ENCODE measurements at places on chromosomes 2 and 18.

DNA sequence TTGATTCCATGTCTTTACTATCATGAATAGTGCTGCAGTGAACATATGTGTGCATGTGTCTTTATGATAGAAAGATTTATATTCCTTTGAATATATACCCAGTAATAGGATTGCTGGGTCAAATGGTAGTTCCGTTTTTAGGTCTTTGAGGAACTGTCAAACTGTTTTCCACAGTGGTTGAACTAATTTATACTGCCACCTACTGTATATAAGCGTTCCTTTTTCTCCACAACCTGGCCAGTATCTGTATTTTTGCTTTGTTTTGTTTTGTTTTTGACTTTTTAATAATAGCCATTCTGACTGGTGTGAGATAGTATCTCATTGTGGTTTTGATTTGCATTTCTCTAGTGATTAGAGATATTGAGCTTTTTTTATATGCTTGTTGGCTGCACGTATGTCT lies 641.6 kb downstream of the SUCLG1 start:
- no peak for DNase-seq

GRCh38 chr2:44267796-44268648 lies 7.3 kb upstream of the SLC3A1 start:
- DNase-seq, result no peak

DNA sequence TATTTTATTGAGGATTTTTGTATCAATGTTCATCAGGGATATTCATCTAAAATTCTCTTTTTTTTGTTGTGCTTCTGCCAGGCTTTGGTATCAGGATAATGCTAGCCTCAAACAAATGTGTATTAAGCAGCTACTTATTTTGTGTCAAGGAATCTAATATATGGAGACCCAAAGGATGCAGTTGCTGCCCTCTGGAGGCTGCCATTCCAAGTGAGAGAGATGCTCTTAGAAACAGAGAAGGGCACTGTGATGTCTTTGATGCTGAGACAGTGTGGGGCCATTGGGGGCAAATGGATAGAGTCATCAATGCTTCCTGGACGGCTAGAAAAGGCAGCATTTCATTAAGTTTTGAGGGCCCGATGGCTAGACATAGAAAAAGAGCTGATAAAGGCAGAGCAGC lies 292.6 kb downstream of the SETBP1 start:
- no peak for DNase-seq

DNA sequence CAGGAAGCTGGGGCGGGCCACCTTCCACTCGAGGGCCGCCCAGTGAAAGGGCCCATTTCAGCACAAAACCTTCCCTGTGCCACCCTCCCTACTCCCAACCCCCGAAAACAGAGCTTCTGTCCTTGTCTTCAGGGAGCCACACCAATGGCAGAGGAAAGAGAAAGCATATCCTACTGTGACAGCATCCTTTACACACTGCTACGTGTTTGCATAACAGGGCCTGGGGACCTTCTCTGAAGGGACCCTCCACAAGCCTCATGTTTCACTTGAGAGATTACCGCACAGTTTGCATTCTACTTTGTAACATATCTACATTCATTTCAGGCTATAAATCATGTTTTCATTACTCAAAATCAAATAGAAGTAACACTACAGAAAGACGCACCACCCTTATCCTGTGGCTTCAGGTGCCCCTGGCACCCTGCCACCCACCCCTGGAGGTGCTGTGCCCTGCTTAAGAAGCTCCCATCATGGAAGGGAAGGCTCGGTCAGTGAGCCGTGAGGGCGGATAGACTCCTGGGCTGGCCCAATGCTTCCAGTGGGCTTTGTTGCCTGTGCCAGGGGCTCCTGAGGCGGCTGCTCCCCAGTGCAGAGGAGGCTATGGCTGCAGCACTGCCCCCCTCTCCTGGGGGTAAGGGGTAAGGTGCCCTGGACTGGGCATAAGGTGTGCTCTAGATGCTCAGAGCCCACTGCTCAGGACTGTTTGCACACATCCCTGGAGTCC lies 52.0 kb downstream of the EIPR1 start:
- no peak for DNase-seq

GRCh38 chr18:35510076-35510651 lies 12.4 kb upstream of the INO80C start:
- DNase-seq, result no peak

- no peak for DNase-seq
These were observed 114.1 kb upstream of the TEX51 start for GRCh38 chr2:126784621-126785020.

GRCh38 chr2:43764086-43764705 lies 9.6 kb upstream of the DYNC2LI1 start:
- no peak for DNase-seq

GRCh38 chr2:27014771-27015433 lies 17.9 kb upstream of the TMEM214 start:
- no peak for DNase-seq

DNA sequence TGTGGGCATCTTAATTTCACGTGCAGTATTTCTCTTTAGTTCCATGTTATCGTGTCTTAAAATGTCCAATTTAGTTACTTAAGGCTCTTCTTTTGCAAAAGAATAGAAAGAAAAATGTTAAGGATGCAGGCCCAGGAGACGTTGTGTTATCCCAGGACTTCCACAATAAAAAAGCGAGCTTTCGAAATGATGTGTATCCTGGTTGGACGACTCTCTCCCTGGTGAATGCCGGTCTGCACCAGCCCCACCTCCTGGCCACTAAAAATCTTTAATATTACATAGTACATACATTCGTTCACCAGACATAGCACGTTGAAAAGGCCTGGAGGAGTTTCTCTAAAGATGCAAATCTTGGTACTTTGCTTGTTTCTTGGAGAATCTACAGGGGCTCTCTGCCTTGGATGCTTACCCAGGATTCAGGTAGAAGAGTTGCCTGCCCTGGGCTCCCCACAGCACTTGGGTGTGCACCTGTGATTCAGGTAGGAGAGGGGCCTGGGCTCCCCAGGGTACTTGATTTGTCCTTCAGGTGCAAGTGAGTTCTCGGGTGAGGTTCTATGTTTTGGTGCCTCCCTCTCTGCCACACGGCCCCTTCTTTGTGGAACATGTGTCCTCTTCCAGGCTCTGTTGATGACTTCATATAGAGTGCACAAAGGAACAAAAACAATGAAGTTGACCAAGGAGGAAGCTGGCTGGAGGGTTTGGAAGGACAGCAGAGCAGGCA lies 26.6 kb downstream of the TWIST2 start:
- no peak for DNase-seq

- DNase-seq, result no peak
These were observed 14.1 kb upstream of the ZDBF2 start for GRCh38 chr2:206260188-206261012.

- DNase-seq, result no peak
These were observed 17.4 kb downstream of the NTSR2 start for GRCh38 chr2:11652553-11652952.

DNA sequence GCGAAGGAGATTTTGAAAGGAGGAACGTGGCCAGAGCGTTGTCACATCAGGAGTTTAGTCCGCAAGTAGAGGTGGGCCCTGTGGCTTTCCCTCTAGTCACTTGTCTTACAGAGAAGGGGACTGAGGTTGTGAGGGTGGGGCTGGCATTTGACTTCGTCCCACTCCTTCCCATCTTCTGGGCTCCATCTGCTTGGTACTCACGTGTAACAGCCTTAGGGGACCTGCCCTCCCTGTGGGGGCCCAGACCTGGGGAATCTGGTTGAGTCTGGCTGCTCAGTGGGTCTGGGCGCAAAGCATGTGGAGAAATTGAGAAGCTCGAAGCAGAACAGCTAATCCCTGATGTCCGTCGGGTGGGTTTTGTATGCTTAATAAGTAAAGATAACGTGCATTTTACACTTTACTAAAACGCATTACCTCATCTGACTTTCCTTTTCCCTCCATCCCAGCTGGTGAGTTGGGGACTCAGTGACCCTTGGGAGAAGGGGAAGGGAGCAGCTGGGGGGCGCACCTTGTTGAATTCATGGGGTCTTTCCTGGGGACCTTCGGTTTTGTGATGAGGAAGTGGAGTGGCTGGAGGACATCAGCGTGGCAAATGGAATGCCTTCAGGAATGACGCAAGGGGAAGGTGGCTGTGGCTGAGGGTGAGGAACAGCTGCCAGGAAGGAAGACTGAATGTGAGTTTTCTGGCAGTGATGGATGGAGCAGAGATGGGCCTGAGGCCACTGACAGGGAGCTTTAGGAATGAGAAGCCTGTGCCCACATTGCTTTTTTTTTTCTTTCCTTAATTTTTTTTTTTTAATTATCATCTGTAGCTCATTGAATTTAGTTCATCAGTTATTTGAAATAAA lies 44.8 kb downstream of the ASAP2 start:
- DNase-seq, result no peak

Measured in T follicular helper cell (primary cell).